ENCODE measurements at places on chromosomes 13 and 19.

DNA sequence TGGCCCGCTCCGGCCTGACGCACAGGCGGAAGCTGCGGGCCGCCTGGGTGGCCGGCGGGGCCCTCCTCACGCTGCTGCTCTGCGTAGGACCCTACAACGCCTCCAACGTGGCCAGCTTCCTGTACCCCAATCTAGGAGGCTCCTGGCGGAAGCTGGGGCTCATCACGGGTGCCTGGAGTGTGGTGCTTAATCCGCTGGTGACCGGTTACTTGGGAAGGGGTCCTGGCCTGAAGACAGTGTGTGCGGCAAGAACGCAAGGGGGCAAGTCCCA is 4.4 kb downstream of the FFAR1 start:
- peak; percentile 15 for DNase-seq

GRCh38 chr13:108276060-108276459 is 6.5 kb downstream of the TNFSF13B start:
- DNase-seq = peak; percentile 53

- no peak for DNase-seq
Observed at GRCh38 chr19:34429553-34429952, 1.4 kb downstream of the UBA2 start.

DNA sequence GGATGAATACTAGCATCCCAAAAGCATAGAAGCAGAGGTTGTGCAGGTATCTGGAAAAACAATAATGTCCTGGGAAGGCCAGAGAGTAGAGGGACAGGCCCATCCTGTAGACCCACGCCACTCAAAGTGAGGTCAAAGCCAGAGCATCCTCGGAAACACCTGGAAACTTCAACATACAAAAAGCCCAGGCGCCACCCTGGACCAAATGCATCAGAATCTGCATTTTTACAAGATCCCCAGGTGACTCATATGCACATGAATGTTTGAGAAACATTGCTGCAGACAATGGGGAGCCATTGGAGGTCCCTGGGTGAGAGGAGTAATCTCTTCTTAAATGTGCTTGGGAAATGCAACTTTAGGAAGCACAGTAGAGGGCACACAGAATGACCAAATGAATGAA is 684.1 kb downstream of the DIAPH3 start:
- no peak for DNase-seq

GRCh38 chr13:51858433-51859247 is 3.1 kb upstream of the CCDC70 start:
- DNase-seq = no peak

DNA sequence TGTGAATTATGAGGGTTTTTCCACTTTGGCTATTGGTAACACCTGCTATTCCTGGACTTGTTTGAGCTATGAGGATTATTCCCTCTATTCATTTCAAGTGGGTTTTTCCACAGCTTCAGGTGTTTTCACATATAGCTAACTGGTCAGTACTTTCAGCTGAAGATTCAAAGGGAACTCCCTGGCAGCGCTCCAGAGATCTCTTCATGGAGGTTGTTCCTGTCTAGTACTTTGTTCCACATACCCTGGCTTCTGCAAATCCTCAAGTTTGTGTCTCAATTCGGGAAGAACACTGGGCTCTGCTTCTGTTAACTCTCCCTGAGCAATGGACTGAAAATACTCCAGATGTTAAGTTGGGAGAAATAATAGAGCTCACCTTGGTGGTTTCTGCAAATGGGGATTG is 5.6 kb upstream of the ZNF607 start:
- DNase-seq = no peak

GRCh38 chr19:52227980-52228379 is 38.1 kb downstream of the PPP2R1A start:
- no peak for DNase-seq

- no peak for DNase-seq
Observed at GRCh38 chr19:49592486-49593232, 1.7 kb downstream of the PRR12 start.

GRCh38 chr19:6516018-6516658 is 14.0 kb upstream of the TUBB4A start:
- peak; percentile 99 for DNase-seq

DNA sequence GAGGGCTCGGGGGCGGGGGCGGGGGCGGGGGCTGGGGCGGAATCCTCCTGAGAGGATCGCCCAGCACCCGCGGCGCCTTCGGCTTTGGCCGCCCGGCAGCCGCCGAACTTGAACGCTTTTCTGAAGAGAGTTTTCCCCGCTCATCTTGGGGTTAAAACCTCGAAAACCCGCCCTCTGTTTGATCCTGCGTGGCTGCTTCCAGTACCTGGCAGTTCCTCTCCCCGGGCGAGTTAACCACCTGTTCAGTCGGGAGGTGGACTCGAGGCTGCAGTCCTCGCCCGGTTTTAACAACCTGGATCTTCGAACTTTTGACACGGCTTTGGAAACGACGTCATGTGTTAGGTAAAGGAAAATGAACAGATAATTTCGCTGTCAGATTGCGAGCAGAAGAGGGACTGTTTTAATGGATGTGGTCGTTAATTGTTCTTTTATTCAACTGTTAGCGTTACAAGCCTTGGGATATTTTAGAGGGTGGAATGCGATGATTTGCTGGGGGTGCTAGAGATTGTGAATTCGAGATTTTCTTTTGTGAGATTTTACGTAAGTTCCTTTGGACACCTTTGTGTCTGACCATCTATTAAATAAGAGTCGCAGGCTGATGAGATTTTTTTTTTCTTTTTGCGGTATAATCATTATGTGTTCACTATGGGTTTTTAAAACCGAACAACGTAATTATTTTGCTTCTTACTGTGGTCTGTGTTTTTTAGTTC is 1.0 kb downstream of the FNDC3A start:
- DNase-seq = no peak
